ENCODE measurements at places on chromosomes 2 and 18.

DNA sequence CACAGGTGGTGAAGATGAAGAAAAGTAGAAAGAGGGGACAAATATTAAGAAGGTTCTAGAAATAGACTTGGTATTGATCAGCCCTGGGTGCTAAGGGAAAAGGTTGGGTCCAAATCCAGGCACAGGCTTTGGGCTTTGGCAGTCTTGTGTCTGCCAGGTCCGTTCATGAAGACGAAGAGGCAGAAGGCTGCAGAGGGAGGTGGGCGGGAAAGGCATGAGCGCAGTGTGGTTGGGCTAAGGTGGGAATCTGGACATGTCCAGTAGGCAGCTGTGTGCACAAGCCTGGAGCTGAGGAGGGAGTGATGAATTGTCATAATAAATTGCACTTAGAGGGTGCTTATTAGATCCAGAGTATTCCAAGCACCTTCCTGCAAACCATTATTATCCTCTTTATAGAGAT lies 105.7 kb upstream of the TEX51 start:
- no peak for DNase-seq

DNA sequence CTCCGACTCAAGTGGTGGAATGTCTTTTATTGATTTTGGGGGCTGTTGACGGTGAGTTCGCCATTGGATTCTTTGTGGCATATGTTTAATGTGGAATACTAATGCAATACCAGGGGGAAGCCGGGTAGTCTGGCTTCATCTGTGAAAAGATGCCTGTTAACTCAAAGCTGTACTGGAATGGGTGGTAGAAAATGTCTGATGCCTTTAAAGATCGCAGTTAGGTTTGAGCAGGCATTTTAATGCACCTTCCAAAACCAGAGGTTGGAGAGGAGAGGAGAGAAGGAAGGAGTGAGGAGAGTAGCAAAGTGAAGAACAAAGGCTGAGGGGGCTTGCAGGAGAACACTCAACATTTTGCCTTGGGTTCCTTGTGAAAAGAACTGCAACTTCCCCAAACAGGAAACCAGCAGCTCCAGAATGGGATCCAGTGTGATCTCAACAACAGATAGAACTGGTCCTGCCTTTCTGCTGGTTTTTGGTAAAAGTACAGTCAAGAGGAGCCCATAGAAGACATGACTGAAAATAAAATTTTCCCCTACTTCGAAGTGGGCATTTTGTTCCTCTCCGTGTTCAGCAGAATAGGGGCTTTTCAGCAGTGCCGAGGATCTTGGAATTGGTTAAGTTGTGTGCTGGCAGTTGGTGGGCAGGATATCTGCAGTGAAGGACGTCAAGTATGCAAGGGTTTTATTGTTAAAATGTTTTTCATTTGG lies 1.5 kb downstream of the ZNF532 start:
- no peak for DNase-seq

GRCh38 chr2:191195021-191195420 lies 44.2 kb upstream of the STAT4 start:
- DNase-seq: no peak

DNA sequence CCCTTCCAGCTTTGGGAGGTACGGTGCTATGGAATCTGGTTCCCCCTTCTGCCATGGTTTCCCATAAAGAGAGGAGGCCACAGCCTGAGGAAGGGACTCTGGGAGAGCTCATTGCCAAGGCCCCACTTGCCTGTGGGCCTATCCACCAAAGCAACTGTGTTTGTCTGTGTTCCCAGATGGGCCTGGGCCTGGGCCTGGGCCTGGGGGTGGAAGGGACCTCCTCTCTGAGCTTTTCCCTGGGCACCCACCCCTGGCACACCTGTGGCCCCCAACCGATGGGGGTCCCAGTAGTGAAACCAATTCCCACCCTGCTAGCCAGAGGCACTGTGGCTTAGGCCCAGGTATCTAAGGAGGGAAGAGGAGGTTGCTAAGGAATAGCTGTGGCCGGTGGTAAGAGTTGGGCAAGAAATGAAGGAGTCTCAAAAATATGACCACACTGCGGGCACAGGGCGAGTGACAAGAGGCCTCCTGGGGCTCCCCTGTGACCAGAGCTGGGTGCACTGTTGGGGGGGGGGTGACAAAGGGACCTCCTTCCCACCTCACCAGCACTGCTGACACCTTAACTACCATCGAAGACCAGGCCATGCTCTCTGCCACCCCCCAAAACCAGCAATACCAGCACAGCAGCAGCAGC lies 4.9 kb upstream of the DUSP2 start:
- no peak for DNase-seq

DNA sequence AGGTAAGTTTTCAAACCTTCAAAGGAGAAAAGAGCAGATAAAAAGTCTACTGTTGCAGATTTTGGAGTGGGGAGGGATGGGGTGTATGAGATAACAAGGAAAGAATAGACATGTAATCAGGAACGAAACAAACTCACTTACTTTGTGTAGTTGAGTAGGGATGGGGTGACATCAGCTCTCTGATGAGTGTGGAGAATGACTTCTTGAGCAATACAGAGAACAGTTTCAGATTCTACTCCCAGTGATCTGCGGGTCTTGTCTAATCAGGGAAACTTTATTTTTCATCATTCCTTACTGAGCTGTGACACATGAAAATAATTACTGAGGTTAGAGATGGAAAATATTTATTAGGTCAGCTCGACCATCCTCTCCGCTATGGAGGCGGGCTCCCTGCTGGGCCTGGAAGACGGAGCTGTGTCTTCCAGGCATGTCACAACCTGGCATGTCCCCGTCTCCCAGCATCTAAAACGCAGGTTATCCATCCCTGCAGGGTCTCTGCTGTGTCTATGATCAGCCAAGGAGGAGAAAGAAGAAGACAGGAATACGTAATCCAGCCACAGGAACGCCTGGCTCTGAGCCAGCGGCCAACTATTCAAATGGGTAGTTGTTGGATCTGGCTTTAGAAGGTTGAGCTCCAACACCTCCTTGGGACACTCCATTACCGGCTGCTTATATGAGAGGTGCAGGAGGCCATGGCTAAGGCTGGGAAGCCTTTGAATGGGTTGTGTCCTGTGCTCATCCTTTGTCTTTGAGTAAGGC lies 99.0 kb upstream of the SATB2 start:
- DNase-seq: no peak

GRCh38 chr2:29239209-29239960 lies 124.2 kb downstream of the CLIP4 start:
- no peak for DNase-seq

DNA sequence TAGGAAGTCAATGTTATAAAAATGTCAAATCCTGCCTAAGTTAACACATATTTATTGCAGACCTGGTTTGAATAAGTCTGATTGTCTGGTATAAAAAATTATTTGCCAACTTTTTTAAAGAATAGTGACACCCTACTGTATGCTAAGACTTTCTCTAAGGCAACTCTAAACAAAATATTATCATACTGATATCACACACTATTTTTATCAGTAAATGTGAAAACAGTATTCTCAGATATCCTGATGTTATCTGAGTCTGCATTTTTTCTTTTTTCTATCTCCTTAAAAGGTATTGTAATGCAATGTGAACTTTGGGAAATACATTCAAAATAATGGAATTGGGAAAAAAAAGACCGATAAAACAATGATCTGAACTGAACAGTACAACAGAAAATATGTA lies 127.1 kb downstream of the DOCK10 start:
- no peak for DNase-seq

- no peak for DNase-seq
These were observed 255.3 kb upstream of the SALL3 start for GRCh38 chr18:78724214-78724914.

- DNase-seq: no peak
These were observed 1.6 kb downstream of the DNAH7 start for GRCh38 chr2:196067088-196067382.

DNA sequence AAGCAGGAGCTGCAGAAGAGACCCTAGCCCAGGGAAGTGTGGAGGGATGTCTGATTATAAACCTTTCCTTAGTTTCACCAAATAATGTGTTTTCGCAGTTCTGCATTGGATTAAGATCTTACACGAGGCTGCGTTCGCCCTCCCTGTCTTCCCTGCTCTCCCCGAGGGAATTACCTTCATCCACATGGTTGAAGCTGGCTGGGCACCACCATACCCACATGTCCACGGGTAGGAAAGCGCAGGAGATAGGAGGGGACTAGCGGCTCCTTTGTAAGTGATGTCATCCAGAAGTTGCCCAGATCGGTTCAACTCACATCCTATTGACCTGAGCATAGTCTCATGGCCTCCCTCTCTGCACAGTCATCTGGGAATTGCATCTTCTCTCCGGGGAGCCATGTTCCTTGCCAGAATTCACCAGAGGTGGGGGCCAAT lies 1.1 kb downstream of the TTL start:
- DNase-seq: no peak

- no peak for DNase-seq
These were observed 39.0 kb upstream of the SNED1 start for GRCh38 chr2:240959214-240959940.

- no peak for DNase-seq
These were observed 223.4 kb downstream of the TFCP2L1 start for GRCh38 chr2:121061633-121062032.

DNA sequence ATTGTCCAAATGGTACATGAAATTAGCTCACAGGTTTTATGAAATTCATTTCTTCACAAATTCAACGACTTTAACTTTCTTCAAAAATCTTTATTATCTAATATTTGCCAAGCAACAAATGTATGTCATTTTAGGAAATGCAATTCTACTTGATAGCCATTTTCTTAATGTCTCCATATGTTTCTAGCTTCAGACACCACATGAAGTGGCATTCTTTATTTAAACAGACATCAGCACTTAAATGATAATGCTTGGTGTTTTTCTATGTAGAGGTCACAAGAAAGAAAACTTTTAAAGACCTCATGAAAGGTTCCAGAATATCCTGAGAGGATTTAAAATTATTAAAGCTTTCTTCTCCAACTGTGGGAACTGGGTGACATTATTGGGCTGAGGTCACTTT lies 44.2 kb upstream of the XIRP2 start:
- DNase-seq: no peak

DNA sequence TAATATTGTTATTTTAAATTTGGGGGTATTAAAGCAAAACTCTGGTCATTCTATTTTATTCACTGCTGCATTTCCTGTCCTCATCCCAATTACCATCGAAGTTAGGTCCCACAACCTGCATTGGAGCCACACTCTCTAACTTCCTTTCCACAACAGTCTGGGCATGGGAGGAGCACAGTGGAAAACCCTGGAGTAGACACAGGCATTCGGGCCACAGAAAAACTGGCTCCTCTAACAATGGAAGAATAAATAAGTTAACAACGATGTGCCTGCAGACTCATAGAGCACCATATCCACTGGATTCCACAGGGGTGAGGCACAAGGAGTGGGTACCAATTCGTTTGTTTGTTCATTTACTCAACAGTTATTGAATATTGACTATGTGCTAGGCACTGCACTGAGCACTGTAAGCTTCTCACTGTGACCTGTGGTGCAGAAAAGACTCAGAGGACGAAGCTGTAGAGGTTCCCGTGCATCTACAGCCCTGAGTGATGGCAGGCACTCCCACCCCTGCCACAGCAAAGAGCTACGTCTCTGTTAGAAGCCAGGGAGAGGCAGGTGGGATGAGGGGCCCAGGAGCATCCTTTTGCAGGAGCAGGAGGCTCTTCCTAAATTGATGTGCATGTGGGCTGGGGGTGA lies 154.2 kb upstream of the PGAP1 start:
- DNase-seq: no peak

DNA sequence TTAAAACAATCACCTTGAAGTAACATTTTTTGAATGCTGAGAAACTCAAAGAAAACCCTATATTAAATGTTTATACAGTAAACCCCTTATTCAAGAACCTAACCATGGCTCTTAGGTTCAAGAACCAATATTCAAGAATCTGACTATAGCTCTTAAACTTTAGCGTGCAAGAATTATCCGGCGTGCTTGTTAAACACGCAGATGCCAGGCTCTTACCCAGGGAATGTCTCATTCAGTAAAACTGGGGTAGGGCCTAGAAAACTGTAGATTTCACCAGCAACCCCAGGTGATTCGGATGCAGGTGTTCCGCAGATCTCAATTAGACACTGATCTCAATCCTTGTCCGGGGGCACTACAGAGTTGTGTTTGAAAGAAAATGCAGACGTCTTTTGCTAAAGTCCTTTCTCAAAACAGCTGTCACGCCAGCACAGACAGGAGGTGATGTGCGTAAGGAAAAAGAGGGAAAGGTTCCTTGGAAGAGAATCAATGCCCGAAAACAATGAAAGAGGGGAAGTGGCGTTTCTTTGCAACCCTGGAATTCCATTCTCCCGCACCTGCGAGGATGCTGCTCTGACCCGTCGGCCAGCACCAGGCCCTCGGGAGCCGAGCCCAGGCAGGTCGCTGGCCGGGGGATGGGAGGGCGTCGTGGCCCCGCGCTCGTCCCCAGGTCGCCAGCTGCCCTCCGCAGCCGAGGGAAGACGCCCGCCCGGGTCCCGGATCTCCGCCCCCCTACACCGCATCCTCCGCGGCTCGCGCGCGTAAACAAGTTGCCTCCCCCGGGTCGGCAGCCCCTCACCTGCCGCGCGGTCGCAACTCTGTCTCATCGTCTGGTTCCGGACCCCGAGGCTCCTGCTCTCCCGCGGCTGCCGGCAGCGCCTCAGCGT lies 851 bp downstream of the EIF2AK3 start:
- DNase-seq: no peak

DNA sequence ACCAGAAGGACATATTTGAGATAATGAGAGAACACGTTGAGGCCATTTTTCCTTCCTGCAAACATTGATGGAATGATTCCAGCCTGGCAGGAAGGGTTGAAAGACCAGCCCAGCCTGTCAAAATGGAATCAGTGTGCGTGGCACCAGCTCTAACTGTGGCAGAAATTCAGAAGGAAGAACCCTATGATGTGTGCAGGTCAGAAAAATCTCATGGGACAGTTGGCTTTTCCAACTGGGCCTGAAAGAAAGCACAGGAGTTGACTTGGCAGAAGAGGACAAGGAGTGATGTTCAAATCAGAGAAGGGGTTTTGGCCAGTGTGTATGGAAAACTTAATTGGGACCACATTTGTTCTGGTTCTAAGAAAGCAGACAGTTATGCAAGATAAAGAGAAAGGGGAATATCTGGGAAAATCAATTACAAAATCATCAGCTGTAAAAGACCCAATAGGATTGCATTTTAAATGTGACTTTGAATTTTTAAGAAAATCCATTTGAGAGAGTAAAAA lies 192.8 kb upstream of the PID1 start:
- no peak for DNase-seq

DNA sequence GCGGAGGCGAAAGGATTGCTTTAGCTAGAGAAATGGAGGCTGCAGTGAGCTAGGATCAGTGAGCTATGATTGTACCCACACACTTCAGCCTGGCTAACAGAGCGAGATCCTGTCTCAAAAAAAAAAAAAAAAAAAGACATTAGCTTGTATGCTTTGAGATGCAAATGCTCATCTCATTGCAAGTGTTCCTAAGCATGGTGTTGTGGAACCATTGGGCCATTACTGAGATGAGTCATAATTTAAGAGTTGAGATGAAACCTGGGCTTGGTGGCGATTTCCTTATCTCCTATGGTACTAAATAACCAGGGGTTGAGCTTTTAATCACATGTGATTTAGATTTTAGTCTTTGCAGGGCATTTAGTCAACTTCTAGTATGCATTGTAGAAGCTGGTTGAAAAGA lies 2.2 kb downstream of the PLEKHA3 start:
- no peak for DNase-seq
